ENCODE measurements at places on chromosomes 5 and 9.

- no peak for DNase-seq
These were observed 241.4 kb downstream of the DRD1 start for GRCh38 chr5:175202463-175203068.

DNA sequence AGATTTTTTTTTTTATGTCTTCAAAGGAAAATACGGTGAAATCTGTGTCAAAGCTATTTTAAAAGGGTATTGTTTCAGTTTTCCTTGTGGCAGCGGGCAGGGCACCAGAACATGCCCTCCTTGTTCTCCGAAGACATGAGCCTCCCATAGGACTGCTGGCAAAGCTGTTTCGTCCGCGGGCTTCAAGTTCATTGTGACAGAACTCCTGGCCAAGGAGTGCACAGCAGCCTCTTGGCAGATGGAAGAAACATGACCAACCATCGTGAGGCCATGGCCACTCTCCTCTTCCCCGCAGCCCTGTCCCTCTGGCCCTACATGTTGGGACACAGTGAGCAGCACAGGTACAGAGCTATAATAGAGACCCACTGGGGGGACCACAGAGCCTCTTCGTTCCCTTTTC lies 99.5 kb downstream of the AOPEP start:
- no peak for DNase-seq

DNA sequence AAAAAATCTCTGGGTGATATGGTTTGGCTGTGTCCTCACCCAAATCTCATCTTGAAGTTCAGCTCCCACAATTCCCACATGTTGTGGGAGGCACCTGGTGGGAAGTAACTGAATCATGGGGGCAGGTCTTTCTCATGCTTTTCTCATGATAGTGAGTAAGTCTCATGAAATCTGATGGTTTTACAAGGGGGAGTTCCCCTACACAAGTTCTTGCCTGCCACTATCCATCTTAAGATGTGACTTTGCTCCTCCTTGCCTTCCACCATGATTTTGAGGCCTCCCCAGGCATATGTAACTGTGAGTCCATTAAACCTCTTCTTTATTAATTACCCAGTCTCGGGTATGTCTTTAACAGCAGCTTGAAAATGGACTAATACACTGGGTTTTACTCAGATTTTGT lies 513.9 kb downstream of the TLE4 start:
- no peak for DNase-seq

GRCh38 chr5:136249678-136250266 lies 56.8 kb upstream of the SMIM32 start:
- DNase-seq = no peak

DNA sequence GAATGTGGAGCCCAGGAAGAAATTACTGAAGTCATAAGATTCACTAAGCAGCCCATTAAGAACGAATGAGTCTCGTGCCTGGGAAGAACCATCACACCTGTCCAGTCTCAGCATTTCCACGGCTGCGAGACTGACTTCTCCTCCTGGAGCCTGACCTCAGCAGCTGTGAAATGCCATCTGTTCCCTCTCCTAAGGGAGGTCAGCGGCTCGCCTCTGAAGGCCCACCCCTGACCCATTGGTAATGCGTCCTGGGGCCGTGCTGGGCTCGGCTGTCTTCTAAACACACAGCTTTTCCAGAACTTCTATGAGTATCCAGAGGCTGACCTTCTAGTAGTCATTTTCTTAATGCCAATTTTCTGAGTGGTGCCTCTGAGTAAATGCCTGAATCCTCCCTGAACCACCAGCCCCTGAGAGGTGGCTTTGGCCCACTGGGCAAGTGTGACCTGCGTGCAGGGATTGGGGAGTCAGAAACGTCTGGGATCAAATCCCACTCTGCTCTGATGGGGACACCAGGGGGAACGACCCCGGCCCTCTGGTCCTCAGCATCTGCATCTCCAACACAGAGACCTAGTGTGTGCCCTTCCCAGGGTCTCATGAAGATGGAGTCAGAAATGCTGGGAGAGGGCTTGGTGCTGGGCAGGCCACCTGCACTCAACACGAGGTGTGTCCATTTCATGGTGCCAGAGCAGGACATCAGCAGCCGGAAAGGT lies 5.7 kb downstream of the SLC6A3 start:
- DNase-seq = no peak

- DNase-seq = no peak
These were observed 1.9 kb upstream of the BRD3 start for GRCh38 chr9:134069480-134070399.

- DNase-seq = no peak
These were observed 95.0 kb downstream of the C5orf15 start for GRCh38 chr5:133873449-133873848.

- no peak for DNase-seq
These were observed 118.7 kb upstream of the SNX2 start for GRCh38 chr5:122656160-122656559.
